AG08396 (cell line): ENCODE measurements at places on chromosomes 2 and 18.

DNA sequence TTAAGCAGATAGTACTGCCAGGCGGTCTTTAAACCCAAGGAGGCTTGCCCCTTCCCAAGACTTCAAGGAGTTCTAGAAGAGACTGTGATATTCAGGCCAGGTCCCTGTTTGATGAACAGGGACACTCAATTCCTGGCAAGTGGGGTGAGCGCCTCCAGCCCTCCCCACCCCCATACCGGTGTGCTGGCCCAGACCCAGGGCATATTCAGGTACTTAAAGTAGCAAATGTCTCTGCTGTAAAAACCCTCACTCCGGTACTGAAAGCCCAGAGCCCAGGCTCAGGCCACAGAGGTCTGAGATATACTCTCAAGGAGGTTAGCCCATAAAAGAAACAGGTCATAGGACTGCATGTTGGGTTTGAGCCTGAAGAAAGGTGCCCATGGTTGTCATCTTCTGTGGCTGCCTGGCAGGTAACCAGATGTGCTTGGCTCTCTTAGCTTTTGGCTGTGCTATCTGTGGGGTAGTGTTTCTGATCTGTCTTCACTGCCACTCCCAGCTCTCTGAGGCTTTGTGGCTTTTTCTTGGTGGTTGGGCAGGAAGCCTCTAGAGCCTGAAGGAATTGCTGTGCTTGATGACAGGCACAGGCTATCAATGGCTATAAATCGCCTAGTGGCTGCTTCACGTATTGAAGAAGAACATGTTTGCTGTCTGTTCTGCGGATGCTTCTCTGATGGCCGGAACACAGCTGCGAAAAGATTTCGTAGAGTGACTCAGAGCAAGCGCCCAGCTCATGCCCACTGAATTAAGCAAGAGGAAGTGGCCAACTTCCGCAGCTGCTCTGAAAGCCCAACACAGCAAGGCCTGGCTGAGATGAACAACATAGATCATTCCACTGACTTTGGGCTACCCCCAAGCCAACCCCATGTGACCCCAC lies 63.3 kb upstream of the ALPP start:
- no peak for DNase-seq

DNA sequence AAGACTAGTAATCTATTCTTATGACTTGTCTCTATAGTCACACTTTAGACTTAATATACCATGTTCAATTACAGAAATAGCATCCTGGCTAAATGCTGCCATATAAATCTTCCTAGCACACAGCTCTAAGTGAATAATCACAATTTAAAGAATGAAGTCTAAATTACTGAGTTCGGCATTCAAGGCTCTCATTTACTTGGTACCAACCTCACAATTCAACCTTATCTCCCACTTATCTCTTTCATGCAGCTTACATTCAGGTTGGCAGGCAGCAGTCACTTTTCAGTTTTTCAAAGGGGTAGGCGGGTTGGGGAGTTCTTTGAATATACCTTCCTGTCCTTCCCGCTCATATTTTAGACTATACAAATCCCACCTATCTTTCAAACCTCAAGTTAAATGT lies 1.5 kb downstream of the MMADHC start:
- DNase-seq: no peak

DNA sequence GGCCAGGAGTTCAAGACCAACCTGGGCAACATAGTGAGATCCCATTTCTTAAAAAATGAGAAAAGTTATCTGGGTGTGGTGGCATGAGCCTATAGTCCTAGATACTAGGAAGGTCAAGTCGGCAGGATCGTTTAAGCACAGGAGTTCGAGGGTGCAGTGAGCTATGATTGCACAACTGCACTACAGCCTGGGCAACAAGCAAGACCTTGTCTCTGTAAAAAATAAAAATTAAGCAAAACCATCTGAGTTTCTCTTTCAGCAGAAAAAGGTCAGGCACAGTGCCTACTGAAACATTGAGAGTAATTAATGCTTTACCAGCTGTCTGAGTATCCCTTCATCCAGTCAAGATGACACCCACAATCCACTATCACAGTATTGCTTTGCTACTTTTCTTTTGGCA lies 258.3 kb downstream of the MBD5 start:
- no peak for DNase-seq

- no peak for DNase-seq
Measured at GRCh38 chr2:105538840-105539239, 140.0 kb upstream of the FHL2 start.

DNA sequence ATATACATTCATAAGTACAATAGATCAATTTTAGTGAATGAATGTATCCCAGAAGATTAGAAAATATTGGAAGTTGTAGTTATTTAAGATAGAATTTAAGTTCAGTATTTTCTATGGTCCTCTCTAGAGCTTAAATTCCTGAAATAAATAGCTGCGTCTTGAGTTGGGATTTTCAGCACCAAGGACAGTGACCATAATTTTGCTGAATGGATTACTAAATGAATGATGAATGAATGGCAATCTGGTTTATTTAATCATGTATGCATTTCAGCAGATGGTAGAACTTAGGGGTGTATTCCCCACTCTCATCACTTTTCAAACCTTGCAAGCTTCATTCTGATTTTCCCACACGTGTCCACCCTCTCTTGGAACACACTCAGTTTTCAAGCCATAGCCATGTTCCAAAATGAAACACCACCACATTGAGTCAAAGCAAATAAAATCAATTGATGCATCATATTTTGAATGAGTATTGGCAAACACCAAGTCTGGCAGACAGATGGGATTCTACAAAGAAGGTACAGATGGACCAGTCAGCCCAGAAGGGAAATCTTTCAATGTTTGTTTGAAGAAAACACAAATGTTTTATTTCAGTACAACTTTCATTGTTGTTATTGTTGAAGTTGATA lies 362.2 kb upstream of the NXPH2 start:
- DNase-seq: no peak

GRCh38 chr2:119790466-119790865 lies 30.7 kb downstream of the PTPN4 start:
- DNase-seq: no peak

- DNase-seq: no peak
Measured at GRCh38 chr18:57951117-57951796, 92.8 kb upstream of the NEDD4L start.
